ENCODE measurements at places on chromosomes 7 and 10. TPM values are rescaled to one million over a fixed set of nuclear protein-coding genes. Genes with fewer than 3 reads are reported as not detected.

TRPV6 gene
- total RNA-seq, result 0.63 TPM

HOXA7 gene
- 2.6 TPM for total RNA-seq

- H3K36me3 ChIP-seq, result no peaks in the 10 kb centered on the region
- no peak overlapping the region for H3K4me3 ChIP-seq
- H3K4me1 ChIP-seq, result no peaks in the 10 kb centered on the region
- H3K27me3 ChIP-seq, result 0 out of 2 replicates have a peak, but pooled peaks cover 4% of the 10 kb centered on the region
- DNase-seq, result no peak
- H3K27ac ChIP-seq, result no peak overlapping the region
Measured at GRCh38 chr10:7405637-7406036, 5.2 kb downstream of the SFMBT2 start.

GPER1 gene
- total RNA-seq, result 4.9 TPM

C1QL3 gene
- not detected for total RNA-seq

DHTKD1 gene
- total RNA-seq, result 18.7 TPM

PRTFDC1 gene
- 10.2 TPM for total RNA-seq

- DNase-seq, result no peak
- H3K36me3 ChIP-seq, result no peaks in the 10 kb centered on the region
- no peak overlapping the region for H3K27ac ChIP-seq
- H3K4me1 ChIP-seq, result no peaks in the 10 kb centered on the region
Measured at GRCh38 chr7:150980663-150981062, 2.5 kb upstream of the KCNH2 start.

GRCh38 chr7:20798081-20798693, 11.5 kb upstream of the SP8 start:
- no peaks in the 10 kb centered on the region for H3K36me3 ChIP-seq
- DNase-seq, result peak; percentile 41
- no peak overlapping the region for H3K27ac ChIP-seq
- peak overlapping the region; percentile 63 for H3K4me3 ChIP-seq

DNA sequence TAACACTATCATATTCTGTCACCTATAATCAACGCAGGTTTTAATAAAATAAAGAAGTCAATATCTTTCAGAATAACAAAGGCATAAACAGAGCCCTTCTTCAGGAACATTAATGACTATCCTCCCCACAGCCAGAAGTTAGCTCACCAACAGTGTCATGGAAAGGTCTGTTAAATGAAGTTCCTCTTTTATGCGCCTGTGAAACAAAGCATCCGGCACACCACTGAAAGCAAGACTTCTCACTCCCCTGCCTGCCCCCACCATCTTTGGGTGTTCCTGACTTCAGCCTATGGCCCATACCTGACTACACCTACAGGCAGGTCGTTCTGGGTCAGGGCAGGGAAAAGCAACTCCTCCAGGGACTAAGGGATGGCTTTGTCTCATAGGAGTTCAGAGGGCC, 205.4 kb downstream of the FANK1 start:
- no peak overlapping the region for H3K4me3 ChIP-seq
- no peak for DNase-seq
- no peaks in the 10 kb centered on the region for H3K36me3 ChIP-seq
- H3K27me3 ChIP-seq, result no peaks in the 10 kb centered on the region
- H3K27ac ChIP-seq, result no peak overlapping the region

GRCh38 chr10:11742009-11742778, at the start of gene ECHDC3:
Gene ECHDC3, plus strand, starts transcription at chr10:11742382. Its CDS starts 195 bp downstream, at chr10:11742577.
- no peak within 1 kb of the TSS for H3K4me3 ChIP-seq
- no peaks in the 10 kb centered on the region for H3K36me3 ChIP-seq
- H3K4me1 ChIP-seq, result no peaks in the 10 kb centered on the region
- H3K27ac ChIP-seq, result no peak within 1 kb of the TSS
- no peaks in the 10 kb centered on the region for H3K27me3 ChIP-seq
- no peak for DNase-seq
